ENCODE measurements at places on chromosomes 3 and 15.

DNA sequence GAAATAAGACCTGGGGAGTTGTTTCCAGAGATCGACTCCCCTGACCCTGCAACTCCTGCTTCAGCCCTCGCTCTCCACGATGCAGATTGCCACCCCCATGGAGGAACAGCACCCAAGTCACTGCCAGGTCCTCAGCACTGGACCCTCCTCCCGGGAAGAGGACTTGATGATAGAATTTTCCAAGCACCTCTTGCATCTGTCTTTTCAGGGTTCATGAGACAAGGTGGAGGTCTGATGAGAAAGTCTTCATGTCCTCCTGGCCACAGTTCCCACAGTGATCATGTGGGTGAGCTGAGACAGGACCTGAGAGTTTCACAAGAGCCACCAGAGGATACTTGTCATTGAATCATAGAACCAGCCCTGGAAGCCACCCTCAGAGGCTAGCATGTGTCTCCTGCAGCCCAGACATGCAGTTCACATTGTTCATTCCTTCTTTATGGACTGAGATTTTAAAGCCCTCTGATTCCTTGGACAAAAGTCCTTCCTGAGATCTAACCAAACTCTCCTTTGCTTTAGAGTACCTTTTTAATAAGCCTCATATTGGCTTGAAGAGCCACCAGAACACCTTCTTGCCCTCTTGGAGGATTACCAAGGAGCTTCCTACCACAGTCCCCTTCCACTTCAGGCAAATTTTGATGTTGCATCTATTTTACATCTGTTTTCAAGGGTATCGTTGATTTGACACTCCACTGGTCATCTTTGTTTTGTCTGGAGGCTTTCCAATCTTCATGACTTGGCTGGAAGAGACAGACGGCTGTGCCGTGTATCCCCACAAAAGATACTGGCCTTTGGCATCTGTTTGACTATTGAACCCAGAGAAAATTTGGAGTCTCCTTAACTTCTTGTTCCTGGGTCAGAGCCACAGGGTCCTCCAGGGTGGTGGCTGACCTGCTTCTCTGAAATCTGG, 224.8 kb upstream of the BHLHE40 start:
- DNase-seq = no peak

GRCh38 chr3:99928771-99929744, 111.4 kb downstream of the CMSS1 start:
- DNase-seq = no peak

GRCh38 chr15:39180483-39180933, 400.4 kb upstream of the THBS1 start:
- no peak for DNase-seq

- DNase-seq = no peak
Measured at GRCh38 chr3:185257334-185257733, 3.5 kb upstream of the EHHADH start.

GRCh38 chr15:70722266-70723121, 40.9 kb downstream of the UACA start:
- no peak for DNase-seq

DNA sequence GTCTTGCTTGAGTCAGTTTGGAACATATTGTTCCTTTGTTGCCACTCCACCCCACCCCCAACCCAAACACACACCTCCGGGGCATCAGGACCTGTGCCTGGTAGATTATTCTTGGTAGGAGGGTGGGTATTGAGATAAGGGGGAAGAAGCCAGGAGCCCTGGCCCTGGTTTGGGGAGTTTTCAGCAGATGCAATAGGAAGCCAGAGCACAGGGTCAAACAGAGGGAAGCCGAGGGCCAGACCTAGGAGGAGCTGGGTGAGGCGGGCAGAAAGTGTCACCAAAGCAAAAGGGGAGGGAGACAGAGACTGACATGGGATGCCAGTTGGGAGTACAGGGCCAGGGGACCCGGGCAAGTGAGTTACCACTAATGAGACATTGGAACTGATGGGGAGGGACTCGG, 163.1 kb downstream of the RPLP1 start:
- DNase-seq = no peak

GRCh38 chr15:64580696-64581407, 120.5 kb downstream of the ZNF609 start:
- no peak for DNase-seq

- DNase-seq = no peak
Measured at GRCh38 chr15:96020797-96021196, 309.7 kb upstream of the NR2F2 start.

DNA sequence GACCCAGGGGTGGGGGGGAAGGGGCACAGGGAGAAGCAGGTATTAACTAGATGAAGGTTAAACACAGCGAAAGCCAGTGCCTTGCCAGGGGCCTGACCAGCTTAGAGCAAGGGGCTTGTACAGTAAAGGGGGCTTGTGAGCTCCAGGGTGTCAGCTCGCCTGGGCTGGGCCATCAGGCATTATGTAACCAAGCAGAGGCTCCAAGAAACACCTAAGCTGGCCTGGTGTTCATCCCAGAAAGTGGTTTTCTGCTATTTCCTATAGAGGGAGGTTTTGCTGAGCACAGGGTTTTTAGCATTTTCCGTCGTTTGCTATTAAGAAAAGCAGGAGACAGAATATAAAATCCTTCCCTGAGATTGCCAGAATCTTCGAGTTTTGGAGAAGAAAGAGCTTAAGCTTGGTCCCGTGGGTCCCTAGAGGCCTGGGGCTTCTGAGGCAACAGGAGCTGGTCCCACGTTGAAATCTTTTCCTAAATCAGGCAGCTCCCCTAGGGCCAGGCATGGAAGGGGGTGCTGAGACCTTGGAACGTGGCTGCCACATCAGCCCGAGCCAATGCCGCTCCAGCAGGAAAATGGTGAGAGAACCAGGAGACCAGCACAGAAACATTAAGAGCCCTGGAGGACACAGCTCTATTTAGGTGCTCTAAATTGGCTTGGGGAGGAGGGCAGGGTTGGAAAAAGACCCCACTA, 71.4 kb downstream of the ISG20 start:
- no peak for DNase-seq

- DNase-seq = no peak
Measured at GRCh38 chr15:35089551-35089950, 4.5 kb upstream of the NANOGP8 start.

GRCh38 chr3:18591120-18591519, 166.0 kb upstream of the SATB1 start:
- no peak for DNase-seq

- DNase-seq = no peak
Measured at GRCh38 chr3:179962629-179963387, 73.9 kb downstream of the PEX5L start.

DNA sequence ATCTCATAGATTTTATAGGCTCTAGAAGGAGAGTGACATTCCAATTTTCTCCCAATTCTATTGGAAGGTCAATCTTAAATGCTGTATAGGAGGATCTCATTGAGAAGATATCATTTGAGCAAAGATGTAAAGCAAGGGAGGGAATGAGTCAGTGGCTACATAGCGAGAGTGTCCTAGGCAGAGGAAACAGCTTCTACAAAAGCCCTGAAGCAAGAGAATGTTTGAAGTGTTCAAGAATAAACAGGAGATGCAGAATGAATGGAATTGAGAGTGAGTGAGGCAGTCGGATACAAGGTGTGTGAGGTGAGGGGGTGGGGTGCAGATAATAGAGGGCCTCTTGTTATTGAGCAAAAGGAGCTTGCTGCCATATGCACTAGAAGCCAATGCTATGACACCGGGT, 545.9 kb downstream of the IGSF11 start:
- DNase-seq = no peak

DNA sequence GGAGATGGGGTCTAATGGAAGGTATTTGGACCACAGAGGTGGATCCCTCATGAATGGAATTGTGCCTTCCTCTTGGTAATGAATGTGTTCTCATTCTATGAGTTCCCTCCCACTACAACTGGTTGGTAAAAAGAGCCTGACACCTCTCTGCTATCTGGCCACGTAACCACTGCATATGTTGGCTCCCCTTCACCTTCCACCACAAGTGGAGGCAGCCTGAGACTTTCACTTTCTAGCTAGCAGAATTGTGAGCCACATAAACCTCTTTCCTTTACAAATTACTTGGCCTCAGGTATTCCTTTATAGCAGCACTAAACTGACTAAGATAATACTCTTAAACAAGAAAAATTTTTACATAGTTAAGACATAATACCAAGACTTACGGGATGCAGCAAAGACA, 155.3 kb downstream of the NR1I2 start:
- no peak for DNase-seq

DNA sequence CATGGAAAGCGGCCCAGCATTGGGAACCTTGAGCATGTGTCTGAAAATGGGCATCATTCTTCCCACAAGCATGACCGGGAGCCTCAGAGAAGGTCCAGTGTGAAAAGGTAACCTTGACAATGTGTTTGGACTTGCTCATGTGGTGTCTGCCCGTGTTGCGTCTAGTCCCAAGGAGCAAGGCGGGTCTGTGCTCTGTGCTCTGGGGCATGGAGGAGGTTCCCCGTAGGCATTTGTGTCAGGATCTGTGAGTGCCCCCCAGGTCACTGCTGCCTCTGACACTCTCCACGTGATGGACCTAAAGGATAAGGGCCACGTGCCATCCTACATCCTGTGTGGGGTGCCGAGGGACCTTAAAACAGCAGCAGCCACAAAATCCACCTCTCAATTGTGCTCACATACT, 44.9 kb downstream of the CHDH start:
- no peak for DNase-seq

- DNase-seq = no peak
Measured at GRCh38 chr3:113205481-113205880, 5.9 kb upstream of the BOC start.

GRCh38 chr3:15467227-15468181, 40.1 kb downstream of the EAF1 start:
- DNase-seq = no peak

DNA sequence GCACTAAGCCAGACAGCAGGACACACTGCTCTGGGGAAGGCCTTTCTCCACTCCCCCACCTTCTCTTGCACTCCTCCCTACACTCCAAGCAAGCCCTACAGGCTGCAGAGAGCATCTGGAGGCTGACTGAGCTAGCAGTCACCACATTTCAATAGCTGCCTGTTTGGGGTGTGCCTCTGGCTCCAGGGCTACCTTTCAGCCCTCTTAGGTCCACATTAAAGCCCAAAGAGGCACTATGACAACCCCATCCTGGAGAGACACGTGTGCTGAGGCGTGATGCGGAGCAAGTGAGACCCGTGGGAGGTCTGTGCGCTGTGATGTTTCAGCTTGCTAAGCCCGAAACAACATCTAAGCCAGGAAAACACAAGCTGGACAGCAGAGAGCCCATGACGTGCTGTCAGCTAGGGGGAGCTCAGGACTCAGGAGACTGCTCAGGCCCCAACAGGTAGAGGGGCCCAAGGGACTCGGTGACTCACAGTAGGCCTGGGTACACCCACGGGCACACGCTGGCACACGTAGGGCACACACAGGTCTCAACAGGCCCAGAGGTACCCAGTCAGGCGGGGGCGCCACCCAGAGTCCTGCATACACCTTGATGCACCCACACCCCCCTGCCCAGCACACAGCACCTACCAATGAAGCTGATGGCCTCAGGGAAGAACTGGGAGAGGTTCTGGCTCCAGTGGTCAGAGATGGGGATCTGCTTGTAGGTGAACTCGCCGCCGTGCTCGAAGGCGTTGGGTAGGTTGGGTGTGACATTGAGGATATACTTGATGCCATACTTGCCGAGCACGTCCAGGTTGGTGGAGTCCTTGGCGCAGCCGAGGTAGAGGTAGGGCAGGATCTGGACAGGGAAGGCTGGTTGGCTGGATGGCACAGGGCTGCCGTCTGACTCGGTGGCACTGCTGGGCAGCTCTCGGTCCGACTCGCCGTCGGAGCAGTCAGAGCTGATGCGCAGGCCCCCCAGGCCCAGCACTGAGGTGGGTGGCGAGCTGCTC, 2.8 kb downstream of the DUSP7 start:
- DNase-seq = peak; percentile 77

DNA sequence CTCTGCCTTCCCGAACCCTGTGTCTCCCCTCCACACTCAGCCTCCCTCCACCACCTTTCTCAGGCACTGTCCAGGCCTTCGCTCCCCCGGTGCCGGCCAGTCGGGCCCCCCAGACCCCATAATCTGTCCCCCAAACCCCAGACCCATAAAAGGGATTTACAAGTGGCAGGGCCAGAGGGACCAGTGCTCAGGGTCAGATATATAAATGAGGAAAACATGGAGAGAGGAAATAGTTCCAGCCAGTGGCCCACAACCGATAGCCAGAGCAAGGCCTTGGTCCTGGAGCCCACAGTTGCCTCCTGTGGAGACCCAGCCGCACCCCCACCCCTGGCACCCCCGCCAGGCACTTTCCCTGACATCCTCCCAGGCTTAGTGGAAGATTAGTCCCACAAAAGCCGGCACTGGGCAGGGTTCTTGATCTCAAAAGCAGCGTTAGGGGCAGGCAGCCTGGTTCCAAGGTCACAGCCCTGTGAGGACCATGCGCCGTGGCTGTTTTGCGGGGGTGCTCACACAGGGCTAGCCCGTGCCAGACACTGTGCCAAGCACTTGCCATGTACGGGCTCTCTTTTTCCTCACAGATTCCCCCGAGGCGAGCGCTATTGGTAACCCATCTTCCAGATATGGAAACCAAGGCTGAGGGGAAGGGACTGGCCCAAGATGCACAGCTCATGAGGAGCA, 1.1 kb upstream of the PLXND1 start:
- DNase-seq = no peak

DNA sequence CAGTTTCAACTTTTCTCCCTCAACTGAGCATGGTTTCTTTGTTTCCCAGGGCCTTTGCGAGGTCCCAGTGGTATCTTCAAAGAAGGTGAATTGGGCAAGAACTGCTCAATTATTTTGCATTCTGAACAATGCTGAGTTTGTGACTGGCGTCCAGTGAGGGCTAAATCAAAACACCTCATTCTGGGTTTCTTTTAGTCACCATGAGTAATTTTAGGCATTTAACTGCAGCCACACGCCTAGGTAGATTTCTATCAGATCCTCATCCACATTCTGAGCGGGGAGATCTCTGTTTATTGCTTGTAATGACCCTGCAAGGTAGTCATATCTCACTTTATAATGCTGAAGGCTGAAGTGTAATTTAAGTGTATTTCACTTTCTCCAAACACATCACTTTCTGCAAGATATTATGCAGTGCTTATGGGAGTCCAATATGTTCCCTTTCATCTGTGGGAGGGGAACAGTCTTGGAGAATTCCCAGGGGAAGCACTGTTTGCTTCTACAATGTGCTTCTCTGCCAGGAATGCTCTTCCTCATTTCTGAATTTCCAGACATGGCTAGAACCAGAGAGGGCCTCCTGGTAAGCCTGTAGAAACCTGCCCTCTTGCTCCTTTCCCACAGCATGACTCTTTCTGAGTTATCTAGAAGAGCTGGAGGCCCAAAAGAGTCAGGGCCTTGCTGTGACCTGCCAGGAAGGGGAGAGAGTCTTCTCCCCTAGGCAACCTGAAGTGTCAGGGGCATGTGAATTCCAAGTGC, 91.7 kb downstream of the FRMD4B start:
- DNase-seq = no peak

DNA sequence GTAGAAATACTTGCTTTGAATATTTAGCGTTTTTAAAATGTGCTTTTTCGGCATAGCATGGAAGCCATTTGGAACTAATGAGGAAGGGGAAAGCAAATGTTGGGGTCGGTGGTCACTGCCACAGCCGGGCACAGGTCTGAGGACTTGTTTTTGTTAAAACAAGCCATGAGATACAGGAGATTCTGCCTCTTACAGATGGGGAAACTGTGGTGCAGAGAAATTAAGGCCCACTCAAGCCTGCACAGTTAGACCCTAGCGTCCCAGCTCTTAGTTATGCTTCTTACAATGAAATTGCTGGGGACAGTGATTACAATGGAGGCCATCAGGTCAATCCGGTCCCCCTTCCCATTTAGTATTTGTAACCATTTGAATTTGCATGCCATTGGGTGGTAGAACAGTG, 2.5 kb upstream of the GPR171 start:
- DNase-seq = no peak

GRCh38 chr15:38398134-38398533, 55.8 kb upstream of the FAM98B start:
- DNase-seq = no peak

All from anterior cingulate cortex (tissue), 58 donors.